HFFc6 (cell line): ENCODE measurements at places on chromosomes 1 and 21. TPM values are rescaled to one million over a fixed set of nuclear protein-coding genes. Genes with fewer than 3 reads are reported as not detected.

The CD5L gene
- total RNA-seq: not detected in 3 replicates

The LRRC39 gene
- total RNA-seq: 0.11 to 0.26 TPM (median 0.17 TPM) in 3 replicates

The KRTAP21-2 gene
- not detected in 3 replicates for total RNA-seq

The CYYR1 gene
- total RNA-seq: not detected in 3 replicates
